ENCODE measurements at places on chromosomes 6 and 20.

DNA sequence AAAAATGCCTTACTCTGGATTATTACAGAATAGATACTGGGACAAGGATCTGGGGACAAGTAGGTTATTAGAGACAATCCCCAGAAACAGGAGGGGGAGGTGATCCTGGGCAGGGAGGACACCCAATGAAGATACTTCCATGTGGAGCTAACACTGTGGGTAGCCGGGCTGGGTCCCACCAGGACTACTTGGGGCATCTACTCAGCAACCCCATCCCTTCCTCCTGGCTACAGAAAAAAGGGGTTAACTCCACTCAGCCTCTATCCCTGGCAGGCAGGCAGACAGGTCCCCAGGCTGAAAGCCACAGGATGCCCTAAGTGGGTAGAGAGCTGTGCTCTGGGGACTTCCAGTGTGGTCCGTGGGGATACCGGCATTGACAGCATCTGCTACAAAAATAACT lies 68.0 kb upstream of the NXT1 start:
- no peak for DNase-seq

- no peak for DNase-seq
Observed at GRCh38 chr20:49399329-49399728, 83.1 kb downstream of the KCNB1 start.

GRCh38 chr20:24646321-24646720 lies 176.9 kb downstream of the SYNDIG1 start:
- no peak for DNase-seq

DNA sequence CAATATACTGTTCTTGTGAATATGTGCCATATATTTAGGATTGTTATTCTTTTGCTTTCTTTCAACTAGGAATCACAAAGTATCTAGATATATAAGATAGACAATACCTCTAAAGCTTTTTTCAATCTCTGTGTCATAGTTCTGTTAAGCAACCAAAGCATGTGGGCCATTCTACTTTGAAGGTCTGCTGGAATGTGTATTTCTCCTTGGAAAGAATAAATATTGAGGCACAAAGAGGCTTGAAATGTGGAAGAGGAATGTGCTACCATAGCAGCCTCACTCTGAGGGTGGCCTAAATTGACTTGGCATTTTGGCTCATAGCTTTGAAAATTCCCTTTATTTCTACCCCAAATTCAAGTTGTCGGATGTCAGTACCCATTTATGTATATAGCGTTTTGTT lies 488.5 kb upstream of the MAN1A1 start:
- DNase-seq, result no peak

GRCh38 chr20:38673725-38674091 lies 50.6 kb upstream of the SLC32A1 start:
- DNase-seq, result no peak

- no peak for DNase-seq
Observed at GRCh38 chr6:165800337-165800736, 137.3 kb upstream of the PDE10A start.

- DNase-seq, result no peak
Observed at GRCh38 chr6:10687582-10687981, 6.8 kb downstream of the C6orf52 start.

DNA sequence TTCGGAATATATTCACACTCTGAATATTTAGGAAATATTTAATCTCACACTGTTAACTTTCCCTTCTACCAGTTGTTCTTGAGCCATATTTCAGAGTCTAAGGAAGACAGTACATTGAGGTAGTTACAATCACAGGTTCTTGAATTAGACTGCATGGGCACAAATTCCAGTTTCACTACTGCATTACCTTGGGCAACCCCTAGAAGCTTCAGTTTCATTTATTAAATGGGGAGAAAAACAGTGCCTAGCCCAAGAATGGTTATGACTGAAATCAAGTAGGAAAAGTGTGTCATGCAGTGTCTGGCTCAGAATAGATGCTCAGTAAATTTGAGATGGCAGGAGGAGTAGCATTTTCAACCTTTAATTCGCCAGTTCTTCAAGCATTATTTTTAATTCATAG lies 124.5 kb upstream of the SAMD5 start:
- DNase-seq, result no peak

GRCh38 chr20:57877995-57878394 lies 168.2 kb upstream of the PMEPA1 start:
- no peak for DNase-seq

GRCh38 chr6:85344996-85345395 lies 104.9 kb upstream of the NT5E start:
- DNase-seq, result no peak

DNA sequence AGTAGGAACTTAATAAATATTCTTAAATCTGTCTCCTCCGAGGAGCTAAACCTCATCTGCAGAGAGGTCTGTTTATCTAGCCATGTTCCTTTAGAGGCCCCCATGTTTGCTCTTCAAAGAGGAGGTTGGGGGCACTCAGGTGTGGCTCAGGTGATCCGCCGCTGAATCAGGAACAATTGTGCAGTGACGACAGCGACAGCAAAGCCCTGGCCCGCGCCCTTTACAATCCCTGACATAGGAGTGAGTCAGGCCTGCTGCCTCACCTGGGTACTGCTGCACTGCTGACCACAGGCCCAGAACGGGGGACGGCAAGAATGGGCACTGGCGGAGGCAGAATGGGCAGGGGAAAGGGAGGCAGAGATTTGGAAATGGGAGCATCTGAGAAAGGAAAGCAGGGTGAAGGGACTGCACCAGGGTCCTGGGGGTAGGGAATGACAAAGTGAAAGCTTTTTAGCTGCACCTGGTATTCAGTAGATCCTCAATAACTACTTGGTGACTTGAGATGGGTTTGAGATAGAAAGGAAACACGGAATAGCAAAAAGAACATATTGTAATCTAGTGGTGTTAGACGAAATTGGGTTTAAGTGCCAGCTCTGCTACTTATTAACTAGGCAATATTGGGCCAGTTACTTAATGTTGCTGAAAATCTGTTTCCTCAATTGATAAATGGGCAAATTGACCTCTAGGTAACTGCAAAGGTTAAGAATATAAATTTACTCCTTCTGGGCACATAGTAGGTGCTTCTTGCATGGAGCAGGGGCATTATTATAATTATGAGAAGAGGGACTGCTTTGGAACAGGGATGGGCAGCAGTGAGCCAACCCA lies 5.4 kb upstream of the IER3 start:
- DNase-seq, result no peak

GRCh38 chr6:150272976-150273315 lies 95.9 kb upstream of the IYD start:
- DNase-seq, result no peak

DNA sequence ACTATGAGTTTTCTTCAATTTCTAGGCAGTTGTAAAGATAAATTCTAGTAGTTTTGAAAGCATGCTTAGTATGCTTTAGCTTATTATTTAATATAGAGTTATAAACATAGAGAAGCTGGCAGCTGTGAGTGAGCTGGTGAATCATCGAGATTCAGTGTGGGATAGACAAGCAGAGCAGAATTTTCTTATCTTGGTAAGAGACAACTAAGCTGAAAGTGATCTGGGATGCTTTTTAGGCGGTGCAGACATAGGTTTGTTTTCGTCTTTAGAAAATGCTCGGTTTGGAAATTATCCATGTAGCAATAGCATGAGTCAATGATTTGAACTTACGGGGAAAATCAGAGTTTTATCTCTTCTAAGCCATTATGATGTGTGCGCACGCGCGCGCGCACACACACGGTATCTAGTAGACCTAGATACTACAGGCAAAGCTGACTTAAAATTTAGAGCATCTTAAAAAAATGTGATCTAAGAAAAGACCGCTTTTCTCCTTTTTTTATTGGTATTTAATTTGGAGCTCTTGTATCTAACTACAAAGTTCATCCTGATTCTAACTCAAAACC lies 128.3 kb upstream of the MAP3K7 start:
- no peak for DNase-seq

DNA sequence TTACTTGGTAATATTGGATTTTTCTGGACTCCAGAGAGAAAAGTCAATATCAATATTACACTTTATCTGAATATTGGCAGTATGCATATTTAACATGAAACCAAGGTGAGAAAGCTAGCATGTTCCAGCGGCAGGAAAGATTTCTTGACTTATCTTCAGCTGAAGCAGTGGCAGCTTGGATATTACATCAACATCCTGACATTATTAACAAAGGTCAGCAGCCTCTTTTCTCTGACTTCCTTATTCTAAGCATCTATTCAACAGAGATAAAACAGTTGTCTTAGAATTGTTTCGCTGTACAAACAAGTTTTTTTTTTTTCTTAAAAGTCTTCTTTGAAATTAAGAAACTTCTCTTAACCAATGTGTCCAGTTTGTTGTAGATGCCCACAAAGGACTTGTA lies 11.8 kb downstream of the DCBLD1 start:
- no peak for DNase-seq

DNA sequence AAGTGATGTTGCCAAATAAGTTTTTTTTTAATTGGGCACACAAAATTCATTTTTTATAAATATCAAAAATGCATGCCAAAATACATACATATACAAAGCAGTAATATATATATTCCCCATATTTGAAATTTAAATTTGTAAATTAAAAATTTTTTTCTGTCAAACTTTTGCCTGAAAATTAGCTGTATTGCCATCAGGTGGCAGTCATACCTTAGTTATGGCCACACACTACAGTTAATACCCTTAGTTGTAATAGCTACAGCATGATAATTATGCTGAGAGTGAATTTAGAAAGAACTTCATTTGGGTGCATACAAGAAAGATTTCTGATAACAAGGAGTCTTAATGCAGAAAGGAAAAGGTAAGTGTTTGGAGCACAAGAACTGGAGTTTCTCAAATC lies 46.2 kb upstream of the SDHAF4 start:
- DNase-seq, result no peak

- no peak for DNase-seq
Observed at GRCh38 chr20:46376196-46376785, 30.1 kb downstream of the ELMO2 start.

GRCh38 chr6:100101644-100102043 lies 107.6 kb upstream of the MCHR2 start:
- DNase-seq, result no peak

GRCh38 chr6:150251566-150252186 lies 108.8 kb downstream of the PPP1R14C start:
- no peak for DNase-seq

- no peak for DNase-seq
Observed at GRCh38 chr6:45979311-45979710, 36.3 kb downstream of the CLIC5 start.

DNA sequence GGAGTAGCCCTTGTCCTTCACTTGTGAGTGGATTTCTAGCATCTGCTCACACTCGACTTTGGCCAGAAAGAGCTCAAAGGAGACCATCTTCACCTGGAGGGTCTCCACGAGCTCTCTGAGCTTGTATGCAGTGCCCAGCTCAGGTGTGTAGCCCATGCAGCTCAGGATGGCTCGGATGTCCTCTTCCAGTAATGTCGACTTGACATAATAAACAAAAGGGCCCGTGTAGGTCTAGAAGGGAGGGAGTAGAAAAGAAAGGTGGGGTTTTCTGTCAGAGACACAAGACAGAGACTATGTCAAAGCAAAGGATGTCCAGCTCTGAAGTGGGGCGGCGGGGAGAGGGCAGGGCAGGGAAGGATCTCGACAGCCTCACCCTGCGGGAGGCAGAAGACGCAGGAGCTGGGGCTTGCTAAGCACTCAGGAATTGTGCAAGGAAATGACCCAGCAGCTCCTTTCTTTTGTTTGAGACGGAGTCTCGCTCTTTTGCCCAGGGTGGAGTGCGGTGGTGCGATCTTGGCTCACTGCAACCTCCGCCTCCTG lies 8.6 kb downstream of the SPATA2 start:
- DNase-seq, result no peak

DNA sequence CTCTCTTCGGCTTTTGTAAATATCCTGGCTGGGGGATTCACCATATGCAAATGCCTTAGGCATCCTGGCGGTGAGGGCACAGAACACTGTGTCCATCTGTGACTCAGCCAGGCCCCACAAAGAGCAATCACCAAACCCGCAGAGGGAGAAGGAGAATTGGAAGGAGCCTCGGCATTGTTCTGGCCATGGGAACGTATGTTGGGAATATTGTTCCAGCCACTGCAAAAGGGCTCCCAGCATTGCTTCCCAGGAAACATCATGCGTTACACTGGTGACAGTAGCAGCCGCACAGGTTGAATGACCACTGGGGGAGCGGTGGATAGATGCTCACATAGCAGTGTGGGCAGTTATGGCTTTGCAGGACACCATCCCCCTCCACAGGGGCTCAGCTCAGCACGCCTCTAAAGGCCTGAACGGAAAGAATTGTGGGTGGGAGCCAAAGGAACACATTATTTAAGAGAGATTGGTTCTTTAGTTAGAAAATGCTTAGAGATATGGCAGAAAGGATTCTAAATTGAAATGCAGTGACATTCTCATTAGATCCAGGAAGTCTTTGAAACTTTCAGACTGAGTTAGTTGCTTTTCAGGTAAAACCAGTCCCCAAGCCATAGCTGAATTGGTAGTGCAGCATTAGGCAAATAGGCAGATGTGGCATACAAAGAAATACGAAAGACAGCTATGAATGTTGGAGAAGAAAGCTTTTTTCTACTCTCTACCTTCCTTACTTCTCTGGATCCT lies 104.3 kb downstream of the RNF144B start:
- DNase-seq, result no peak

- DNase-seq, result no peak
Observed at GRCh38 chr6:44959651-44960050, 368.5 kb upstream of the RUNX2 start.

DNA sequence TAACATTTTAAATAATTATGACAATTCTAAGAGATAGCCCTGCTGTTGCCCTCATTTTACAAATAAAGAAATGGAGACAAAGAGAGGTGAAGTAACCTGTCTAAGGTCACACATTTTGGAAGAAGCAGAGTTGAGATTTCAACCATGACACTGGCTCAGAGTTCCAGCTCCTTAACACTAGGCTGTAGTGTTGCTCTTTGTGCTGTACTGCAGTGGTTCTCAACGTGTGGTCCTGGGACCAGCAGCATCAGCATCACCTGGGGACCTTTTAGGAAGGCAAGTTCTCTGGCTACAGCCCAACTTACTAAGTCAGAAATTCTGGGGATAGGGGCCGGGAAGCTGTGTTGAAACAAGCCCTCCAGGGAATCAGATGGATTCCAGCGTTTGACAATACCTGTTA lies 62.4 kb upstream of the FERMT1 start:
- no peak for DNase-seq

DNA sequence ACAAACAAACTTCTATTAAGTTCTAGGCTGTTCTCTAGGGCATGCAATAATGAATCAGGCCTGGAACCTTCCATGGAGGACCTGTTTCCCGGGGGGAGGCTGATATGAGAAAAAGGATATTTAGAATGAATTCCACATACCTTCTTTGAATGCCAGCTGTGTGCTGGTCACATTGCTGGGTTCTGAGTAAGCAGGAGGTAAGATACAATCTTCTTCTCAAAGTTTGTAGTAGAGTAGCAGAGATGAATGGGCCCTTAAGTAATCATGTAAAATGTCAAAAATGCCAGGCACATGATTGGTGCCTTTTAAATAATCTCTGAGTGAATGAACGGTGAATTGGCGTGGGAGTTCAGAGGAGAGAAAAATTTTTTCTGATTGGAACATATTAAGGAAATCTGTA lies 47.4 kb downstream of the TGM2 start:
- no peak for DNase-seq

DNA sequence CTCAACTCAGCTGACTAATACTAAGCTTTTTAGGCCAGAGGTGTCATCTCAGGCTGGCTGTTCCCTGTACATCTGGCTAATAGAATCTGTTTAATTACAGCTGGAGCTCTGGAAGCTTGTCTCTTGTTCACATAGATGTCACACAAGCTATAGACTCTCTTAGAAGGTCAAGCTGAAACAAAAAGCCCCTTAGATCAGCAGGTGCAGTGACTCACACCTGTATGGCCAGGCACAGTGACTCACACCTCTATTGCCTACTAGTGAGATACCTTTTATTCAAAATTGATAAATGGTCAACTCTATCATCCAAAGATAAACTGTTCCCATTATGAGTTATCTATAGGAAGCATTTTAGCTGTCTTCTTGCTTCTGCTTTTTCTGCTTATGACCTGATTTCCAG lies 29.9 kb upstream of the MTHFD1L start:
- no peak for DNase-seq
